ENCODE measurements at places on chromosomes 6 and 20.

- DNase-seq = no peak
These were observed 97.1 kb upstream of the PTPN1 start for GRCh38 chr20:50413088-50413500.

DNA sequence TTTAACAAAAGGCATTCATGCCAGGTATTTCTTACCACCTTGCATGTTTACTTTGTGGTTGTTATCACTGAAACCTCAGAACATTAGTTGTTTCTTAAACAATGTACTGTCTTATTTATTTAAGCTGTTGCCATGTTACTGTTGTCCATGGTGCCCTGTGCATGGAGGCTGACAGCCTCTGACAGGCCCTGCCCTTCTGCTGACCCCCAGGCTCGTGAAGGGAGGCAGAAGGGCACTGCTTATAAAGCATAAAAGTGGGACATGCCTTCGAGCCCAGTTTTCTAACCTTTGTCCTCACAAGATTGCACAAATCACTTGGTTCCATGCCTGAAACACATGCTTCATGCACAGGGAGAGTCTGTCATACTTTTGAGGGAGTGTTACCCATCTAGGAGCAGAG is 46.7 kb upstream of the CLIC5 start:
- DNase-seq = no peak

DNA sequence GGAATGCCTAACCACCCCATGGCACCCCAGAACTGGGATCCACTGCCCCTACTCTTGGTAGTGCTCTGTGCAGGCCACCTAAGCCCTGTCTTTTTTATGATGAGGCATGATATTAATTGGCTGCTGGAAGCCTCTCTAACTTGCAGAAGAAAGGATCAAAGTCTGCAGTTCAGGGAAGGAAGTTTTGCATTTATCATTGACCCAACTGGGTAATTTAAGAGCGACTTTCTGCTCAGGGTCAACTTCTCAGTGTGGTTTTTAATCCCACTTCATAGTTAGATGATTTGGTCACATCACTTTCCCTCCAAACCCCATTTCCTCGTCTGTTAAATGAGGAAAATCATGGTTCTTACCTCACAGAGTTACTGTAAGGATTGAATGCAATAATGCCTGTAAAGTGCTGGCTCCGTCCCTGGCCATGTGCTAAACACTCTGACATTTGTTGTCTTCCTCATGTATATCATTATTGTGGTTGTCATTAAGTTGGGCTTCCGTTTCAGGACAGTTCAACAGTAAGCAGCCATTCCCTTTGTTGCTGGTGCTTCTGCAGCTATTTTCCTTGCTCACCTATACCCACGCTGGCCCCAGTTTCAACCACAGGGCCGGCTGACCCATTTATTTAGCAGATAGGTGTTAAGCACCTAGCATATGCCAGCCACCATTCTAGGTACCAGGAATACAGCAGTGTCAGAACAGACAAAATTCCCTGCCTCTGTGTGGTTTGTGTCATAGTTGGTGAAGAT is 14.2 kb downstream of the E2F3 start:
- DNase-seq = no peak

DNA sequence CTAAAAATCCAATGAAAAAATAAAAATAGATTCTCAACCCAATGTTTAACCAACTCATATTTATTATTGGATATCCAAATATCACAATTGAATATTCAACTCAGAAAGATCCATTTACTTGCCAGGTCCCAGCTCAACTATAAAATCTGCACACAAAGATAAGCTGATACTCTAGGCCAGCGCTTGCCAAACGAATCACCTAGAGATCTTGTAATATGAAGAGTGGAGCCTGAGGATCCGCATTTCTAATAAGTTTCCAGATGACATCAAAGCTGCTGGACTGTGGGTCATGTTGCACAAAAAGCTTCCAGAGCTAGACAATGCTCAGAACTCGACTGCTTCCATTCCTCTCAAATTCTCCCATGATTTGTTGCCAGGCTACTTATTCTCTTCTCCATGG is 51.7 kb upstream of the HSF2 start:
- no peak for DNase-seq

DNA sequence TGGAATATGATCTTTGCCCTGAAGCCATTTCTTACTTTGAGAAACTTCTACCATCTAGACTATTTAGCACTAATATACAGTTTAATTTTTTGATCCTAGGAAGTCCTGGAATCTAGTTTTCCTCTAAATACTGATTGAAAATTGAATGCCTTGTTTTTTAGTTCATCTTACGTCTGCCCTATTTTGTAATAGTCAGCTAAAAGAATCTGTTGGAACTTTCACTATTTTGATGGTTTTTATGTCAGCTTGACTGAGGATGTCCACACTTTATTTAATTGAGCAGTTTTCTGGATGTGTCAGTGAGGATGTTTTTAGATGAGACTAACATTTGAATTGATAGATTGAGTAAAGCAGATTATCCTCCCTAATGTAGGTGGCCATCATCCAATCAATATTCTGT is 8.4 kb downstream of the OR12D2 start:
- no peak for DNase-seq

Measured in OCI-LY7 (cell line).